ENCODE measurements at places on chromosomes 3 and 15.
A peak's percentile ranks its signal among the peaks of the same experiment; 100 is the strongest.

DNA sequence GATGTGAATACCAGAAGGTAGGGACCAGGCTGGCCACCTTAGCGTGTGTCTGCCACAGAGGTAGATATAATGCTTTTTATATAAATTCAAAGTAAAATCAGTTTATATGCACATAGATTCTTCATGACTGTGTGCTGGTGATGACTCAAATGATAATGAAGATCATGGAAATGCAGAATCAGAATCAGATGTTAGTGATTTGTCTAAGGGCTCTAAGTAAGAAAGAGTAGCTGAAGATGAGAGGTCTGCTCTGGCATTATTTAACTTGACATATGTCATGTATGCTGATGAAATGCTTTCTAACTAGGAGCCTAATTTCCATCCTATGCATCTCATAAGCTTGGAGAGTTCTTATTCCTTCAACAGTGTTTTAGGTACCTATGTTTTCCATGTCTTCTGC lies 50.3 kb upstream of the DPH6 start:
- DNase-seq: no peak

DNA sequence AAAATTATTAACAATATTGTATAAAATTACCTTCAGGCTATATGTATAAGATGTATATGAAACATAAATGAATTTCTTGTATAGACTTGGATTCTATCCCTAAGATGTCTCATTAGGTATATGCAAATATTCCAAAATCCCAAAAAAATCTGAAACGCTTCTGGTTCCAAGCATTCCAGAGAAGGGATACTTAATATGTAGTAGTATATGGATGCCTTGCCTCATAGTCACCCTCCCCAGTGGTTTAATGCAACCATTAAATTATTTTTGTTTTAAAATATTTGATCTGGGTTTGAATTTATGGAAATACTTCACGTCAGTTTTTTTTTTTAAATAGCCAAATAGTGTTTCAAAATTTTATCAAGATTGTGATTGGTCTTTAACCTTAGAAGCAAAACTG lies 27.2 kb downstream of the PLCL2 start:
- no peak for DNase-seq

GRCh38 chr15:63970621-63971426 lies 75.5 kb downstream of the DAPK2 start:
- DNase-seq: no peak

DNA sequence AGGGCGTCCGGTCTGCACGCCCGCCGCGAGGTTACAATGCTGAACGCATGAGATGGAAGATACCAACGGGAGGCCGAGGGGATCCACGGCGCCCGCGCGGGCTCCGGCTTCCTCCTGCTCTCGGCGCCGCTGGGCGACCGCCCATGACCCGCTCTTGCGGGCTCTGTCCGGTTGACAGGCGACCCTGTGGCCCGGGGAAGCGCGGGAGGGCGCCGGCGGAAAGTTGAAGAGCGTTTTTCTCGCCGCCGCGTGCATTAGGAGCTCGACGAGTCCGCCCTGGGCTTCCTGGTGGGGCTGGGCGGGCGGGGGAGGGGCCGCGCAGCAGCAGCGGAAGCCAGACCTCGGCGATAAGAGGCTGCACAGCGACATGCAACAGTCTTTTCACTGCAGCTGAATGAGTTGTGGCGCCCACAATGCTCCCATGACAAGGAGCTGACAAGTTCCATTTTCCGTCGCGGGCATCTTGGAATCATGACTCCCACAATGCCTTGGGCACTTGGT lies at the start of gene MBNL1:
Gene MBNL1, plus strand, starts transcription at position 375 of the 501 bp plus-strand sequence. CDS start 31,265 bp downstream, outside the sequence.
- DNase-seq: peak; percentile 73

GRCh38 chr15:83057696-83058376 lies 9.2 kb downstream of the BTBD1 start:
- no peak for DNase-seq

GRCh38 chr3:171827836-171828458 lies 15.2 kb upstream of the TMEM212 start:
- DNase-seq: no peak

DNA sequence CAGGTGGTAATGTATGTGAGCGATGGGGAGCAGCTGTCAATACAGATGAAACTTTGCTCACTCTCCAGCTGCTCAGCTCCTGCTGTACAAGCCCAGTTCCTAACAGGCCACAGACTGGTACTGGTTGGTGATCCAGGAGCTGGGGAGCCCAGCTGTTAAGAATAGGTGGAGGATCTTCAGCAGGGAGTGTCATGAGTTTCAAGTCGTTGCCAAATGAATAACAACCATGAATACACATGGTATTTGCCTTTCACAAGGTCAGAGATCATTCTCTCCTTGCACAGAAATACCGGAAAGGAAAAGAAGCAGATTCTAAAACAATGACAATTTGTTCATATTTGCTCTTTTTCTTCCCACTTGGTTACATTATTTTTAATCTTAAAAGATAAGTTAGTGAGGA lies 5.1 kb downstream of the PLSCR1 start:
- DNase-seq: no peak

DNA sequence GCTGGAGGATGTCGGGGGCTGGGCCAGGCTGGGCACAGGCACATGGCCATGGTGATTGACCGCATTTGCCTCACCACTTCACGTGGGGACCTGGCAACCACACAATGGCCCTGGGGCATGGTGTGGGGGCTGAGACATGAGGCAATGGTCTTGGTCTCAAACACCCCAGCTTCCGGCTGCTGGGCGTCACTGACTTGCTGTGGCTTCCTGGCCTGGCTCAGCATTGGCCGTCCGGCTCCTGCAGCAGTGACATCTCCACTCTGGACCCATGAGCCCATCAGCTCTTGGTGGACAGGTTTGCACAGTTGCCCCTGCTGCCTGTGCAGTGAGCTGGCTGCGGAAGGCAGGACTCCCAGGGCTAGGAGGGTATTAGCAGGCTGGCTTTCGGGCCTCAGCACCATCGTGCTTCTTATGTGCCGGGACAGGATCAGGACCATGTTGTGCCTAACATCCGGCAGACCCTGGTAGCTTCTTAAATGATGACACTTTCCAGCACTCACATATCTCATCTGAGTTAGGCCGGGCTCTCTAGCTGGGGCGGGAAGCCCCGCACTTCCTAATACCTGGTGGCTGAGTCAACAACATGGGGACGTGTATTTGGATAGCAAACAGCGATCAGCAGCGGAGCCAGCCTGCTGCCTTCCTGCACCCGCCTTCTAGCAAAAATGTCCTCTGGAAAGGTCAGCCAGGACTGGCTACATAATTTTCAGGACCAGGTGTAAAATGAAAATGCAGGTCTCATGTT lies 34.1 kb downstream of the ZNF710 start:
- DNase-seq: peak; percentile 2

GRCh38 chr3:5205165-5205941 lies 17.8 kb downstream of the EDEM1 start:
- DNase-seq: no peak

DNA sequence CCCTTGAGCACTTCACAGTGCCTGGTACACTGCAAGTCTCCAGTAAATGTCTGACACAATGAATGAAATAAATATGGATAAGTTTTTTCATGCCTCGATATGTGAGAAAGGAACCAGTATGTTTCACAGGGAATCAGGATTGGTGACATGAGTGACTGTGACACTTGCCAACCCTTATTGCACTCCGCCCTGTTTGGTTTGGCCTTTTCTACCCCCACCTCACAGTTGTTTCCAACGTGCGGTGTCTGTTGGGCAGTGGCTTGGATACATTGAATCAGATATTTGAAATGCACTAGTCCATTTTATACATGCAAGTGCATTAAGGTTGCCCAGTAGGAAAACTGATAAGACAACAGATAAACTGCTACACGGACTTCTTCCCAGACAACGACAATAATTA lies 2.0 kb downstream of the NPHP3 start:
- DNase-seq: no peak

GRCh38 chr15:94056314-94056713 lies 175.0 kb upstream of the MCTP2 start:
- no peak for DNase-seq

DNA sequence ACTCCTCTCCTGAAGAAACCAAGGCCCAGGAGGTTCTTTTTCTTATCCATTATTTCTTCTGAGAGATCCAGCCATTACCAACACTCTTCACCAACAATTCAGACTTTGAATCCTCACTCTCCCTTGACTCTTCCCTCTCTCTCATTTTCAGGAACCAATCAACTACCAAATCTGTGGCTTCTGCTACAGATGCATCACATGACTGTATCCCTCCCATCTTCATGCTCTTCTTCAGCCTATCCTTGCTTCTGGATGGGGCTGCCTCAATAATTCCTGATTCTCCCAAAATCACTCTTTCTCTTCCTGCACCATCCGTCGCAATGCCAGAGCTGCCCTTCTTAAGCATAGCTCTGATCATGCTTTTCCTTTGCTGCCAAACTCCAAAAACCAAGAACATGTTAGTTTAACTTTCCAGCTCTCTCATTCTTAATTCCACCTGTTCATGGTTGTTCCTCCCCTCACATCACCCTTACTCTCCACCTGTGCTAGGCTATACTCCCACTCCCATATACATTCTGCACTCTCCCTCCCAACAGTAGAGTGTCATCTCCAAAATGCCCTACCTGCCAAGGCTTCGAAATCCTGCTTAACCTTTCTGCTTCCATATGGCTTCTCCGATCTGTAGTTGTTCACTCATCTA lies 13.5 kb downstream of the PLD1 start:
- no peak for DNase-seq

GRCh38 chr15:100394736-100395440 lies 53.1 kb upstream of the ADAMTS17 start:
- DNase-seq: no peak

DNA sequence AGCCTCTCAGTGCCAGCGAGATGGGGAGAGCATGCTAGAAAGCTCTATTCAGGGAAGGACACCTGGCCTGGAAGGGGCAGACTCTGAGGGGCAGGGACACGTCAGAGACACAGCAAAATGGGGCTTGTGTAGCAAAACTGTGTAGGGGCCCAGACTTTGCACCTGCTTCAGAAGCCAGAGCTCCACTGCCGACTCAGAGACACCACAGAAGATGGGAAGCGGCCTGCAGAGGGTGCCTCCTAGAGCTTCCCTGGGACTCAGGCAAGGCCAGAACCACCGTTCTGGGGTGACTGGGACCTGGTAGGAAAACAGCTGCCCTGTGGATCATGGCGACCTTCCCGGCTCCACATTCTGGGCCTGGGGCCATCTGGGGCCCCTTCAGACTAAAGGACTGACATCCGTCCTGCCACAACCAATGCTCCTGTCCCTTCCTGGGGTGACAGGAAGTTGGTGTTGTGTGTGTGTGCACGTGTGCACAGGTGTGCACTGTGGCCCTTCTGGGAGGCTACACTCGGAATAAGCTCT lies 17.4 kb upstream of the TKT start:
- no peak for DNase-seq

DNA sequence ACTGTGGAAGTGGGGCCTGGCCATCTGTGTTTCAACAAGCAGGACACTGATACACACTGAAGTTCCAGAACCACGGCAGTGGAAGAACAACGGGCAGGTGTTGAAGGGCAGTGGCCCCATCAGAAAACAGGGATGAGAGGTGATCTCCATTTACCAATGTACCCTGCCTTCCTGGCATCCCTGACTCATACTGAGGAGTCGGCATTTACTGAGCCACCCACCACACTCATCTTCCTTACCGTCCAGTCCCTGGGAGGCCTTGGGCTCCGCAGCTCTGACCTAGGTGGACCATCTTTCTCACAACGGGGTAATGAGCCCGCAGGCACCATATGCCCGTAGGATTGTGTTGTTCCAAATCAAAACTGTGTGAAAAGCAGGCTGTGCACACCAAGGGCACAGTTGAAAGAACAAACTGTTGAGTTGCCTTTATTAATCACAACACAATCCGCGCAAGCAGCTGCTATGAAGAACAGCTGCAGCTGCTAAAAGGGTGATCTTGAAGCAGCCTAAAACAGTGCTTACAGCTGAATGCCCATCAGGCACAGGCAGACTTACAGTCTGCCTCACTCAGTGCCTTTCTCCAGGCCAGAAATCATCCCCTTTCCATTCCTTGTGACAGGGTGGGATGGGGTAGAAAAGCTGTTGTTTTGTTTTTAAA lies 12.9 kb downstream of the MB21D2 start:
- no peak for DNase-seq

DNA sequence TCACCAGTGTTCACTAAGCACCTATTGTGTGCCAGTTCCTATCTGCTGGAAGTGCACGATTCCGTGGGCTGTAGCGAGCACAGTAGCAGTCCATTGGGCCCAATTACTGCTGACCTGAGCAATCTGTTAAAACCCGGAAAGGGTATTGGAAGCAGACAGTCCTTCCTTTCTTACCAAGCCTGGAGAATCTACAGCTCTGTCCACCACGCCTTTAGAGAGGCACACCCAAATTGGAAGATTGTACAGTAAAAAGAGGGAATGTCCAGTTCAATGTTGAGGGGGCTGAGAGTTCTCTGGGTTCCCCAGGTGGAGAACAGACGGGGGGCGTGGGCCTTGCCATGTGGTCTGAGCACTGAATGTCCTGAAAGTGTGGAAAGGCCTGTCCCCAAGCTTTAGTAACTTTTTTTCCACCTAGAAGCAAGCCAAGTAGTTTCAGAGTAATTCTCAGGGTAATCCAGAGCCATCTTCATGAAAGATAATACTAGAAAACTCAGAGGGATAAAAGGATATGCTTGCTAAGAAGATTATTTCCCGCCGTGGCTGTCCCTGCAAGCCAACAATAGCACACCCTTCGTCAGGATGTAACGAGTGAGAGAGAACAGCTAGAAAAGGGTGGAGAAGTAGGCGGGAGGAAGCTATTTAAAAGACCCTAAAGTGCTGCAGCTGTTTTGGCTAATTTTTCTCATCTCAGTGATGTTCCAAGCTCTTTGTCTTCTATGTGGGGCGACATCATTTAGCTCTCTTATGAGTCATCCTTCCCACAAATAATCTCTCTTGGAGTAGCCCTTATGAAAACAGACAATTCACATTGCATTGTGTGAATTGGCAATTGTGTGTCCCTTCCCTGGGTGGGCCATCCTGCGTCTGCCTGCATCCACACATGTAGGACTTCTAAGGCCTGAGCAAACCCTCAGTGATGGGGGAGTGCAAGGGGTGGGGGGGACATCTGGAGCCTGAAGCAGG lies 181.0 kb downstream of the ATG7 start:
- no peak for DNase-seq

DNA sequence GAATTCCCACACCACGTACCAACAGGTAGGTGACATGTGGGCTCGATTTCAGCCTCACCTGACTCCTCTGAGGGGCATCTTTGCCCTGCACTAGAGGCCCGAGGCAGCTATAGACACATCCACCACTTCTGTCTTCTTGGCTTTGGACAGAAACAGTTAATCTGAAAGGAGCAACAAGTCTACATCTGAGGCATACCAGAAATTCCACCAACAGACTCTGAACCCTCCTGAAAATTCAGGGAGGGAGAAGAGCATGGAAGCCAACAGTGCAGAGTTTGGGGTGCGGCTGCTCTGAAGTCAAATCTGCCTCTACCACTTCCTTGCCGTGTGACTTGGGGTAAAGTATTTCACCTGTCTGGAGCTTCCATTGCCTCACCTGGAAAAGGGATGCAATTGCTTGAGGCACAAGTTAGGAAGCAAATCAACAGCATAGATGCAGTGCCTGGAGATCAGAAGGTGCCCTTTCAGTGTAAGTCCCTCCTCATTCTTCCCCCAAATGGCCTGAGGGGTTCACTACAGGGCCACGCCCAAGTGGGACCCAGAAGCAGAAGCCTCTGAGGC lies 119.8 kb downstream of the SHQ1 start:
- no peak for DNase-seq

Data from DMS79 (cell line).